HepG2 (cell line): ENCODE measurements at places on chromosomes 2 and 18. TPM values are rescaled to one million over a fixed set of nuclear protein-coding genes. Genes with fewer than 3 reads are reported as not detected.
A peak's percentile ranks its signal among the peaks of the same experiment; 100 is the strongest.

GRCh38 chr2:40844353-40845277, 392.7 kb upstream of the SLC8A1 start:
- peak; percentile 41 for DNase-seq

- DNase-seq, result peak; percentile 61
Measured at GRCh38 chr2:17557596-17557995, 17.1 kb downstream of the VSNL1 start.

DTNA gene
- total RNA-seq, result 8.5 and 12.1 TPM in 2 replicates

ANTXR1 gene
- total RNA-seq, result 9.2 and 12.7 TPM in 2 replicates
